Hepatocyte (in vitro differentiated cells): ENCODE measurements at places on chromosomes 1 and 21. TPM values are rescaled to one million over a fixed set of nuclear protein-coding genes. Genes with fewer than 3 reads are reported as not detected.

- H3K36me3 ChIP-seq, result no peaks in the 10 kb centered on the region
- no peak overlapping the region for H3K4me3 ChIP-seq
- peaks cover 66% of the 10 kb centered on the region for H3K4me1 ChIP-seq
- DNase-seq, result no peak
- H3K27ac ChIP-seq, result peak overlapping the region; percentile 32
- no peaks in the 10 kb centered on the region for H3K27me3 ChIP-seq
These were observed 142.3 kb upstream of the JUN start for GRCh38 chr1:58926152-58926551.

- H3K27ac ChIP-seq, result no peak overlapping the region
- H3K4me3 ChIP-seq, result no peak overlapping the region
- no peaks in the 10 kb centered on the region for H3K36me3 ChIP-seq
- peaks cover 8% of the 10 kb centered on the region for H3K4me1 ChIP-seq
These were observed 48.1 kb downstream of the TENT5C start for GRCh38 chr1:117653732-117654492.

PTPN14 gene
- 17.9 and 21.7 TPM in 2 replicates for total RNA-seq

SAMD13 gene
- 1.3 and 2.4 TPM in 2 replicates for total RNA-seq
